ENCODE measurements at places on chromosomes 5 and 9.
A peak's percentile ranks its signal among the peaks of the same experiment; 100 is the strongest.

DNA sequence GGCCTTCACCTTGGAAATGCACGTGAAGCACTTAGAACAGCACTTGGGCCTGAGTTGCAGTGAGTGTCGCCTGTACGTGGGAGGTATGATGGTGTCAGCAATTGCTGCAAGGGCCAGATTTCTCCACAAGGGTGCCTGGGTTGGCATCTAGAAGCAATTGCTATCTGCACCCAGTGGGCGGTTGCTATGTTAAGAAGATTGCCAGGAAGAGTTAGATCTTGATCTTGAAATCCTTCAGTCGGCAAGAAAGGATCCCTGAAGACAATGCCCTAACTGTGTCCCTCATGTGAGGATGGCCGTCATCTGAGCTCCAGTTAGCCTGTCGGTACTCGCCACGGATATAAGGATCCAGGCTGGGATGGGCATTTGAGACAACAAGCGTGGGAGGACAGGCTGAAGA is 62.9 kb downstream of the MAMDC2 start:
- no peak for DNase-seq

- DNase-seq, result no peak
Observed at GRCh38 chr5:67196537-67197059, at the start of gene CD180. Gene CD180, minus strand, starts transcription at chr5:67196799. Its CDS starts 158 bp downstream, at chr5:67196641.

- DNase-seq, result peak; percentile 83
Observed at GRCh38 chr9:93354451-93354850, 97.0 kb upstream of the FAM120A start.

DNA sequence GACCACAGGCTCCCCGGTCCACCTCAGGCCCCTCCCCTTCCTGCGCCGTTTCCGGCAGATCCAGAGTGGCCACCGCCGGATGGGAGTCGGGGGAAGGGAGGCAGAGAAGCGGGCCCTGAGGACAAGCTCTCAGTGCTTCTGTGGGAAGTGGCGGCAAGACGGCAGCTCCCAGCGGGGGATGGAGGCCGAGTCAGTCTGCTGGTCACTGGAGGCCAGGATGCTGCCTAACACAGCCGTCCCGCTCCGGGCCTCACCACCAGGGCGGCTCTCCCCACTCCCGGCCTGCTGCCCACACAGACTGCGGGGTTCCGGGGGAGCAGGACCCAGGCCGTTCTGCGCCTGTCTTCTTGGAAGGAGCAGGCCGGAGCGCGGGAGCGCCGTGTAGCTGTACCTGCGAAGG is 31.4 kb downstream of the FXN start:
- DNase-seq, result no peak

GRCh38 chr5:124742983-124743601 is 3.3 kb downstream of the ZNF608 start:
- peak; percentile 86 for DNase-seq

- no peak for DNase-seq
Observed at GRCh38 chr5:116144991-116145390, 60.2 kb downstream of the COMMD10 start.

GRCh38 chr9:92186631-92187030 is 71.4 kb upstream of the SPTLC1 start:
- no peak for DNase-seq

DNA sequence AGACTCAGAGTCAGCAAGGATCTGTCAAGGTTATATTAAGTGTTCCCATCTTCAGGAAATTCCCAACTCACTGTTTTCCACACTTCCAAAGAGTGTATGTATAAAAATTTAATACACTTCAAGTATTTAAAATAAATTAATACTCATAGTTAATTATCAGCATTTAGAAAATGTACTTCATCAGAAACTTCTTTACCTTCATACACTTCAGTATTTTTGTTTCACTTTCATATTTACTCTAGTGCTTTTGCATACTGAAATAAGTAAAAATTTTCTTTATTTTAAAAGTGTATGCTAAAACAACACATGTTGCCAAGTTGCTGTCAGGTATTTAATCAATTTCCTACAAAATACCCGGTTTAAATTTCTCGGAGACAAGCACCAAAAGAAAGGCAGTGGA is 16.5 kb downstream of the RICTOR start:
- DNase-seq, result no peak

GRCh38 chr5:75243100-75243499 is 6.4 kb upstream of the ANKRD31 start:
- no peak for DNase-seq

DNA sequence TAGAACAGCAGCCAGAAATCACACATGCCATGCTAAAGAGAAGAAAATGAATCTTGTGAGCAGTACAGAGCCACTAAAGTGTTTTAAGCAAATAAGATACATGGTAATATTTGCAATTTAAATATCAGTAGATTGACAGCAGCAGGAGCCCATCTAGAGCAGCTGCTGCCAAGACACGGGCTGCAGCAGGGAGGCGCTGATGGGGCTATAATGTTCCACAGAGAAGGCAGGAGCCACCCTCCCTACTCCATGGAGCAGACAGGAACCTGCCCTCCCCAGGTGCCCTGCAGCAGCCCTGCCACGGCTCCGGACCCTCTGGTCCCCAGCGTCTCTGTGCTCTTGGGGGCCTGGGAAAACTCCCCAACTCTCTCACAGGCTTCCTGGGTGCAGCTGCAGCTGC is 224.1 kb upstream of the ISL1 start:
- no peak for DNase-seq

DNA sequence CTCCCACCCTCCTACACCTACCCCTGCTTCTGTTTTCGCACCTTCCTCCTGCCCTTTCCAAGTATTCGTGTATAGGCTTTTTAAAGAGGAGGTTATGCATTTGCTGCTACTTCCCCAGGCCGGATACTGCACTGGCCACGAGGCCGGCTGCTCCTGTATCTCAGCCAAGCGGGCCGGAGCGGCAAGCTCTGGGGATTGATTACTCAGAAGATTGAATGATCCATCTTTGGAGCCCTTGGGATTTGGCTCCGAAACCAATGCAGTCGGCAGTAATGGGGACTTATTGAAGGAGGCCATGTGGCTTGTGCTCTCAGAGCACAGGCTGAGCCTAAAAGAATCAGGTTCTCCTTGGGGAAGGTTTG is 405.3 kb downstream of the TLE4 start:
- no peak for DNase-seq

DNA sequence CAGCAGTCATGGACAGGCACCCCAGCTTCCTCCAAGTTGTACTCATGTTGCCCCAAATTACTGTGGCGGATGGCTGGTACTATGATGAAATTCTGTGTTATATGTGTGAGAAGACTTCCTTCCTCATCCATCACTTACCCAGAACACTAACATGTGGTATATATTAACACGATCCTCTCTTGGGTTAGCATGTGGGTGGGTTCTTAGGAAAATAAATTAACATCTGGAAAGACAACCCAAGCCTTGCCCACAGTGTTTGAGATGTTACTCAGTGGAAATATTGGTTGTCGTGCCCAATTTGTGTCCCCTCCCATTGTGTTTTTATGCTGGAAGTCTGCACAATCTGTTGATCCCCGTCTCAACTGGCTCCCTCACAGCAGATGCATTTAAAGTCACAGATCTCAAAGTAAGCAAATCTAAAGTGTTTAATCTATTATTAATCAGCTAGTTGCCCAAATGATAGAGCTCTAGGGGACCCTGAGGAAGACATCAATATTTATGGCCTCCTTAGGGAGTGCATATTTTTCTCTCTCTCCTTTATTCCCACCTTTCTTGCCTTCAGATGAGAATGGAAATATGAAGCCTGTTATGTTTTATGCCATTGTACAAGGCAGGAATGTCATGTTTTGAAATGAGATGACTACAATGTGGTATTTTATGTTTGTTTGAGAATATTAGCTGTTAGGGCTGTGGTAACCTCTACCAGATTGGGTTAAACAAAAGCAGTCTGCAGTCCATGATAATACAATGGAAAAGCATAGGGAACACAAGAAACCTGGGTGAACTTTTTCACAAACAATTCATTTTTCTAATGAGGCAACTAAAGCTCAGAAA is 93.9 kb downstream of the GRIA1 start:
- no peak for DNase-seq

GRCh38 chr5:51395666-51396356 is 12.6 kb downstream of the ISL1 start:
- no peak for DNase-seq
